Left renal pelvis (tissue), 4 donors: ENCODE measurements at places on chromosomes 12 and 14. TPM values are rescaled to one million over a fixed set of nuclear protein-coding genes. Genes with fewer than 3 reads are reported as not detected.

The CHST11 gene
- 4.1 TPM for polyA plus RNA-seq

The GALNT16 gene
- polyA plus RNA-seq, result 30.8 TPM

The HOXC9 gene
- 24.9 TPM for polyA plus RNA-seq

The MORN3 gene
- 0.40 TPM for polyA plus RNA-seq

The POLE2 gene
- 26.8 TPM for polyA plus RNA-seq

- no peak for DNase-seq
Observed at GRCh38 chr14:105919458-105920150, 393.2 kb downstream of the TMEM121 start.

DNA sequence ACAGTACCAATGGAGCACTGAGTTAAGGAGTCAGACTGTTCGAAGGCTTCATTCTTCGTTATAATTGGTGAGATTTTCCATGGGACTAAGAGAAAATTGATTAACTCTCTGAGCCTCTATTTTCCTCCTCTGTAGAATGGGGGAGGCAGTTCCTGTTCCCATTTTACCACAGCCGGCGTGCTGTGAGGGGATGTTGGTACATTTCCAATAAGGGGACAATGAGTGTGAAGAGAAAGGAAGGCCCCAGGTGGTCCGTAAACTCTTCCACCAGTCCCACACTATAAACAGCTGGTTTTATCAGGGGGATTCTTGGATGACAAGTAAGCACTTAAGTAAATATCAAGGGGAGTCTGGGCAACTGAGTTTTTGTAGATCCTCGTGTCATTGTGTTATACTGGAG lies 109.9 kb downstream of the DAD1 start:
- DNase-seq, result no peak

DNA sequence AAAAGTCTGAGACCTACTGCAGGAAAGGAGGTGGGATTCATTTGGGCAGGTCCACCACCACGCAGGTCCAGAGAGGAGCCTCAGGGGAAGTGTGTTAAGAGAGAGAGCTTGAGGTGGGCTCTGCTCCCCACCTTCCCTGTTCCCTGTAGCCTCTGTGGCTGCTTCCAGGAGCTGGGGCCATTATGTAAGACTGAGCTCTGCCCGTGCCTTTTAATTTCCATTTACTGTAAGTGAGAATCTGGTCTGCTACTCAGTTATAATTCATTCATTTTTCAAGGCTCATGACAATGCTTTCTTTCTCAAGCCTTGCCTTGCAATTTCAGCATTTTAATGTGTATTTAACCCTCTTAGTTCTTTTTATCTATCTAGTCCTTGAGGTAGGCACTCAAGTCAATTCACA lies 8.3 kb downstream of the SLC4A8 start:
- no peak for DNase-seq

DNA sequence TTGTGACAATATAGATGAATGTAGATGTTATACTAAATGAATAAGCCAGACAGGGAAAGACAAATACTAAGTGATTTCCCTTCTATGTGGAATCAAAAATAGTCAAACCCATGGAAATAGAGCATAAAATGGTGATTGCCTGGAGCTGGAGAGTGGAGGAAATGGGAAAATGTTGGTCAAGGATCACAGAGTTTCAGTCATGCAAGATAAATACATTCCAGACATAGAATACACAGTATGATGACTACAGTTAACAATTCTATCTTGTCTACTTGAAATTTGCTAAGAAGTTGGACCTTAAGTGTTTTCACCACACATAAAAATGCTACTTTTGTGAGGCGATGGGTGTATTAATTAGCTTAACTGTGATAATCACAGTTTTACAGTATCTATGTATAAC lies 1182.7 kb downstream of the AACS start:
- DNase-seq, result no peak

The PAX9 gene
- polyA plus RNA-seq, result 0.29 TPM

DNA sequence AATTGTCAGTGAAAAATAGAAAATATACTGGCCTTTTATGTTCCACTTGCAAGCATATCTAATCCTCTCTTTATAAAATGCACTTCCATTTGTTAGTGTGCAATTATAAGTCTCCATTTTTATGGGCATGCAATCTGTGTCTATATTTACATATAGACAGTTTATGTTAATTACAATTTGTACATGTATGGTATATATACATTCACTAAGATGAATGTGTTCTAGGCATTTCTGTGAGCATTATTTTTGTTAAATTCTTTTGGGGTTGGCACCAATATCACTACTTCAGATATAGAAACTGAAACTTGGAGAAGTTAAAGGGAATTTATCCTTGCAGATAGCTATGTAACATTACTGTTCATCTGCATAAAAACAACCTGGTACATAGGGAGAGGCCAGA lies 470.8 kb upstream of the LMO3 start:
- no peak for DNase-seq

DNA sequence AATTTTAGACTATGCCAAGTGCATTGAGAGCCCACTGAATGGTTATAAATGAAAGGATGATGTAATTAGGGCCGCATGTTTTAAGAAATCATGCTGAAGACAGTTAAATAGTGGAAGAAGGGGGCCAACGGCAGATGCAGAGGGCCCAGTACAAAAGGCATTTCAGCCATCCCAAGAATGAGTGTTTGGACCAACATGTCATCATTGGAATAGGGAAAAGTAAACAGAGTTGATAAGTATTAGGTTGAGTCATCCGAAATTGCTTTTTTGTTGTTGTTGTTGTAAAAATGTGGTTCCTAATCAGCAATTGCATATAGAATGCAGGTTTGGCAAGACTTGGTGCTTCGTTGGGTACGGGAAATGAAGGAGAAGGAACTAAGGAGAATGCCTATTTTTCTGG lies 29.5 kb downstream of the BMP4 start:
- no peak for DNase-seq

The TMEM263 gene
- polyA plus RNA-seq, result 83.3 TPM

GRCh38 chr14:39350866-39351265 lies 81.4 kb downstream of the FBXO33 start:
- no peak for DNase-seq

The AHNAK2 gene
- polyA plus RNA-seq, result 2.3 TPM

GRCh38 chr14:68402525-68403101 lies 390.3 kb downstream of the ZFP36L1 start:
- DNase-seq, result no peak

The MYBPC1 gene
- polyA plus RNA-seq, result not detected

GRCh38 chr14:55123101-55123500 lies 6.0 kb upstream of the LGALS3 start:
- no peak for DNase-seq

GRCh38 chr14:99175331-99176155 lies 96.5 kb downstream of the BCL11B start:
- DNase-seq, result no peak

DNA sequence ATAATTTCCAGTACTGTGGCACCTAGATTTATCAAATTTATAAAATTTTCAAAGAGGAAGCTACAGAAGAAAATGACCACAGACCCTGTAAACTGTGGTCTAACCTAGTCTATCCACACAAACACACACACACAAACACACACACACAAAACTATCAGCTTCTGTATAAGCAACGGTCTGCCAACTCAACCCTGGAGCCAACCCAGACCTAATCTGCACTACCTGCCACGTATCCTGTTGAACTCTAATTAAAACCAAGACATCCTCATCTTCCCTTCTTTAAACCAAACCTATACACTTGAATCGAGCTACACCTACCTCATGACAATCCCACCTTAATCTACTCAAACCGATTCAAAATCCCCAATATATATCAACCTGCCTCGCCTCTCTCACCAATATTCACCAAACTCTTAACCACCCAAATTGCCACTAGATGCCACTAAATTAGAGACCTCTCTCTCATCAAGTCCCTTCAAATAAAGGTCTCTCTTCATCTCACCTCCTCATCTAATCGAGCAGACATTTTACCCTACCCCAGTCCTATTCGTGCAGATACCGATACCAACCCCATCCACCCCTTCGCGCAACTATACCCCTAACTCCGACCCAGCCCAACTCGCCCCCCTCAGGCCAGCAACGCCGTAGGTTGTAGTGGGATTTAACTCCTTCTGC lies 808 bp downstream of the ACIN1 start:
- DNase-seq, result no peak

GRCh38 chr12:47268501-47269454 lies 189.0 kb upstream of the AMIGO2 start:
- DNase-seq, result no peak

- DNase-seq, result no peak
Observed at GRCh38 chr14:32330351-32331111, 1.4 kb downstream of the AKAP6 start.
